Stimulated activated CD4-positive, alpha-beta T cell treated with anti-CD3 and anti-CD28 coated beads, Interleukin-15, amount 100 ng/mL, for 1 hour (primary cell): ENCODE measurements at places on chromosomes 1 and 21.

GRCh38 chr1:93839307-93839706, 39.7 kb downstream of the DNTTIP2 start:
- no peak for DNase-seq

DNA sequence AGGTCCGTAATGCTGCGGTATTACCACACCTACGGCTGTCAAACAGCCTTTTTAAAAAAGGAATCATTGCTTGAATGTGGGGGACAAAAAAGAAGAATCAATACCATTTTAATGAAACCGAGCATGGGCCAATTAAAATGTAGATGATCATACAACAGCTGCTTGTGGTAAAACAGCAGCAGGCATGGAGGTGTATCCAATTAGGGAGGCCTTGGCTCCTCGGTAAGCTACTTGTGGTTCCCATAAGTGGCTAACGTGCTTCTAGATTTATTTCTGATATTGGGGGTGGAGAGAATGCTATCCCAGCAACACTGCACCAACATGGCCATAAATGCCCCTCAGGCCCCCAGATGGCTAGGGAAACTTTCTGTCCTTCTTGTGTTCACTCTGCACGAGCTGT, 1.8 kb downstream of the PTPN14 start:
- DNase-seq: no peak

GRCh38 chr1:21491488-21492355, 17.5 kb upstream of the ALPL start:
- no peak for DNase-seq

DNA sequence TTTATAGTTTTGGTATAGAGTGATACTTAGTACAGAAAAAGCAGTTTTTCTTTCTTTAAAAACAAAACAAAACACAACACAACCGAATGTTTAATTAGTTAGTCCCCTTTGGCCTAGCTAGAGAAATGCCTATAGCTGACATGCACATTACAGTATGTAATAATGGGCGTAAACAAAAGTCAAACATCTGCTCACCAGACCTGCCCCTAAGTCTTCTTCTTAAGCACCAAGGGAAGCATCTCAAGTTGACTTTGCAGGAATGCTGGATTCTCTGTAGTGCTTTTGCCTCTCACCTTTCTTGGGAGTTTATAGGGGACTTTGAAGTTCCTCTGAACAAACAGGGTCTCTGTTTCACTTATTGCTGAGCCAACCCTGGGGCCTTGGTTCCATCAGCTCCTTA, 143.7 kb downstream of the TM2D1 start:
- no peak for DNase-seq

- DNase-seq: no peak
Observed at GRCh38 chr1:158329300-158329699, 2.0 kb downstream of the CD1B start.

DNA sequence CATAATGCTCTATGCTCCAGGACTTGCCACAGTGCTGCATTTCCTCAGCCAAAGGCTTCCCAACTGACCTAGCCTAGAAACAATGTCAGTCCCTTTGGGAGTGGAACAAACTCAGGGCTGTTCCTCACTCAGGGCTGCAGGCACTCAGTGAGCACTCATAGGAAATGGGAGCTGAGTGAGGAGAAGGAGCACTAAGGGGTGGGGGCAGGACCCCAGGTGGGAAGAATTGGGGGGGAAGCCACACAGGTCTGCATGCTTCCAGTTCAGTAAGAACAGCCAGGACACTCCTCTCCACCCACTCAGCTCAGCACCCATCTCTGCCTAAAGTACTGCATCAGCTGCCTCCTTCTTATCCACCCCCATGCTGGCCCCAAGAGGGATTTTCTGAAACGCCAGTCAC, 7.3 kb upstream of the SLC5A9 start:
- DNase-seq: no peak

DNA sequence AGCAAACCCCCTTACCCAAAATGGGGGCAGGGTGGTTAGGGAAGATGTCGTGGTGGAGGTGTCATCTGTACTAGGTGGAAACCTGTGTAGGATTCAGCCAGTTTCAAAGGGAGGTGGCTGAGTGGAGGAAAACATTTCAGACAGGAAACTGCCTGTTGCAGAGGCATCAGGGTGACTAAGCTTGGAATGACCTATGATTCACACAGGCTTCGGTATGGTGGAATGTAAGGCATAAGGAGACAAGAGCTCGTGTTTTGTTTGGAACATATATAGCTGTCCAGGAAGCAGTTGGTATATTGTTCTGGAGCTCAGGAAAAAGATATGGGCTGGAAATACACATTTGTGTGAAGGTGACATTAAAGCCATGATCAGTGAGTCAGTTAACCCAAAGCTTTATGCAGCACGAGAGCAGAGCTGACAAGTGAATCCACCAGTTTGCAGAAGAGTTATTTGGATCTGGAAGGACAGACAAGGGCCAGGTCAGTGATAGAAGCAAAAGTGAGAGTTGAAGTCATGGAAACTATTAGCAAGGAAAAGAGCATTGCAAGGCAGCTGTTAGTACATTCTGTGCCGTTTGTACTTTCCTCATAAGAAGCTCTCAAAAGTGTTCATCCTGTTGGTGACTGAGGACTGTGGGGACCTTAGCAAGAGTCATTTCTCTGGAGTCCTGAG, 12.2 kb downstream of the UTP25 start:
- DNase-seq: no peak

GRCh38 chr21:36005018-36005417, 55.3 kb downstream of the SETD4 start:
- DNase-seq: no peak

- no peak for DNase-seq
Observed at GRCh38 chr1:14149431-14149830, 449.1 kb upstream of the KAZN start.
